Thoracic aorta (tissue), 2 donors: ENCODE measurements at places on chromosomes 11 and 22. TPM values are rescaled to one million over a fixed set of nuclear protein-coding genes. Genes with fewer than 3 reads are reported as not detected.
A peak's percentile ranks its signal among the peaks of the same experiment; 100 is the strongest.

DNA sequence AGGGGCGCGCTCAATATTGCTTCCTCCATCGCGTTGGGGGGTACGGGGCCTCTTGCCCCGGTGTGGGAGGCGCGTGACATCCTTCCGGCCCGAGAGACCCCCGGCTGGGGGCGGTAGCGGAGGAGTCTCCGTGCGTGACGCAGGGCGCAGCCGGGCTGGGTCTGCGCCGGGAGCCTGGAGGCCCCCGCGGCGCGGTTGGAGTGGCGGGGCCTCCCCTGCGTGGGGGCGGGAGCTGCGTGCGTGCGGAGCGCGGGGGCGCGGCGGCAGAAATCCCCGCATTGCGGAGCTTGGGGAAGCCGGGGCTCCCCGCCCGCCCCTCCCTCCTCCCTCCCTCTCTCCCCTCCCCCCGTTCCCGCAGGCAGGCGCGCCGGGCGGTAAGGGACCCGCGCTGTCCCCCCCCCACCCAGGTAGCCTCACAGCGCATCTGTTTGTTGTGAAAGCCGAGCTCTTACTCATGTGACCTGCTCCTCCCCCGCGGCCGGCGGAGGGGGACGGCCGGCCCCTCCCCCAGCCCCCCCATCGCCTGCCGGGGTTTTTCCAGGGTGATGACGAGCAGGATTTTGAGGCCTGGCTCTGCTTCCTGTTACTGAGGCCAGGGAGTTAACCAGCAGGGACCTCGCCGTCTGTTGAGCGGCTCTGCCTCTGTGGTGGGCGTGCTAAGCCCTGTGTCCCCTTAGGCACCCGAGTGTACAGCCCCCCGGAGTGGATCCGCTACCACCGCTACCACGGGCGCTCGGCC lies 1.6 kb downstream of the PIM3 start:
- peaks cover 26% of the 10 kb centered on the region for H3K4me1 ChIP-seq
- peak overlapping the region; percentile 93 for H3K27ac ChIP-seq
- H3K27me3 ChIP-seq, result no peaks in the 10 kb centered on the region
- H3K4me3 ChIP-seq, result peak overlapping the region; percentile 93
- DNase-seq, result peak; percentile 55
- peaks cover 21% of the 10 kb centered on the region for H3K36me3 ChIP-seq

DNA sequence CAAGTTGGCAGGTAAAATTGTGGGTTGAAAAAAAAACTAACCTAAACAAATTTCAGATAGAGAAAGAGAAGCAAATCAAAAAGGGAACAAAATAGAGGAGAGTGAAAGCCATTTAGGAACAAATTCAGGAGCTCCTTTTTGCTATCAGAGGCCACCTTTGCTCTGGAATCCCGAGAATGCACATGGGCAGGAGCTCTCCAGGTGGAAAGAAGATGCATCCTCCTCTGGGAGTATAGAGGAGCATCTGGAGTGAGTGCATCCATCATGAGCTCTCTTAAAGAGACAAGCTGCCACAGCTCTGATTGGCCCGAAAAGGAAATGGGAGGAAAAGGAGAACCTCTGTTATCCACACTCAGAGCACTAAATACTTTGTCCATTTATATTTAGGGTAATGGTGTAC lies 26.3 kb downstream of the MRGPRX1 start:
- H3K27ac ChIP-seq, result no peak overlapping the region
- H3K4me1 ChIP-seq, result no peaks in the 10 kb centered on the region

DNA sequence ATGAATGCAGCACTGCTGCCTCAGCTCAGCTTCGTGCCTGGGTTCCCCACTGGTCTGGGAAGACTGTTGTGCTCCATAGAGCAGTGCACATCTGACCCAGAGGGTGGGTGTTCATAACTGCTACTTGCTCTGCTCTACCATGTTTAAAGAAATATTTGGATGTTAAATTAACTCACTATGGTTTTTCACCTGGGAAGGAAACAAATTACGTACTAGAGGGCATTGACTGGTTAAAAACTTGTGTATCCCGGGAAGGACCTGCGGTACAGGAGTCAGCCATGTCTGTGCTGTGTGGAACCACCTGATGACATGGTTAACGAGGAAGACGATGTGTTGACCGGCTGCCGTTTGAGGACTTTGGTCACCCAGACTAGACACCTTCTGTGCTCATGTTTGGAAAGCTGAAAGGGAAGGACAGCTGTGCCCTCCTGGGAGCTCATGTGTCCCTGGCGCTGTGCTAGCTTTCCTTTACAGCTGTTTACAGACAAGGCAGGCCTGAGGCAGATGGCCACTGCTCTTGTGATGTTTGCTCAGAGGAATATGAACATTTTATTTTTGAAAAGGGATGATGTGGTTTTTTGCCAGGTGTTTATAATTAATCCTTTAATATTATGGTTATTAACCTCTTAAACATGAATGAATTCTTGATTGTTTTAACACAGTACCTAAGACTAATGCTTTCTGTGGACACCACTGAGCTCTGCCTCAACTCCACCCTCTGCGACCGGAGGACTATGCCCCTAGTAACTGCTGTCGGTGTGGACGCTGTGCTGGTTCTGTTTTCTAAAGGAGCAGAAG lies 14.3 kb upstream of the AIFM3 start:
- H3K27me3 ChIP-seq, result no peaks in the 10 kb centered on the region
- no peak for DNase-seq
- peaks cover 17% of the 10 kb centered on the region for H3K36me3 ChIP-seq
- H3K4me1 ChIP-seq, result peaks cover under 1% of the 10 kb centered on the region
- H3K27ac ChIP-seq, result no peak overlapping the region

GRCh38 chr11:72786305-72787215 lies 7.3 kb downstream of the STARD10 start:
- no peak for DNase-seq
- H3K36me3 ChIP-seq, result no peaks in the 10 kb centered on the region
- H3K27ac ChIP-seq, result no peak overlapping the region
- H3K4me3 ChIP-seq, result no peak overlapping the region
- H3K27me3 ChIP-seq, result no peaks in the 10 kb centered on the region
- H3K4me1 ChIP-seq, result peaks cover 30% of the 10 kb centered on the region

DNA sequence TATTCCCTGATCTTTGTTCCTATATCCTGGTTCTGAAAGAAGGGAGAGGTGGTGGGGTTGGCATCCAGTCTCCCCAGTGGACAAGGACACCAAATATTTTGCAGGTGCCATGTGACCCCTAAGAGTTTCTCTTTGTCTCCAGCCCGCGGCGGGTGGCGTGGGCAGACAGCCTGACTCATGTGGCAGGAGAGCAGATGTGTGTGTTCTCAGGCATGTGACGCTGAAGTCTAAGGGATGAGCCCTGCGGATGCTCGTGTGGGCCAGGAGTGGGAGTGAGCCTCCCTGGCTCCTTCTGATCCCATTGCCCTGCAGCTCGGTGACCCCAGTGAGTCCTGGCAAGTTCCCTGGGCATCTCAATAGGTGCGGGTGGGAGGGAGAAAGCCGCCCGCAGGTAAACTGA lies 94.8 kb upstream of the TBCEL start:
- no peaks in the 10 kb centered on the region for H3K36me3 ChIP-seq
- H3K27ac ChIP-seq, result no peak overlapping the region
- H3K4me3 ChIP-seq, result no peak overlapping the region
- H3K27me3 ChIP-seq, result no peaks in the 10 kb centered on the region
- no peaks in the 10 kb centered on the region for H3K4me1 ChIP-seq

DNA sequence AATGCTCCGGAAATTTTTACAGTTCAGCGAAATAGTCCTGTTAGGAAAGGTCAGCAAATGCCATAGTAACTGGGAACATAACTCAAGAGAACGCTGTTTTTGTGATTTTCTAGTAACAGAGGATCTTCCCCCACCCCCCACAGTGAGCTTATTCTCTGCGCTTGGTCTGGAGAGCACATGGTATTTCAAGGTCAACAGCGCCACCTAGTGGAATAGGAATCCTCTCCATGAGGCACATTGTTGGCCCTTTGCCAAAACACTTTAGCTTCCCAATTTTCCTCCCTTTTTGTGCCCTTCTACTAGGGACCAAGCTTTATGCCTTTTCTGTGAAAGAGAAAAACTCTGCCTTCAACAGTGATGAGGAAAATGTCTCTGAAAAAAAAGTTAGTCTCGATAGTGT lies 13.2 kb upstream of the OR4C12 start:
- no peak overlapping the region for H3K27ac ChIP-seq
- no peak overlapping the region for H3K4me3 ChIP-seq
- no peak for DNase-seq
- H3K27me3 ChIP-seq, result no peaks in the 10 kb centered on the region
- no peaks in the 10 kb centered on the region for H3K36me3 ChIP-seq

SLC29A2 gene
- total RNA-seq, result 3.0 TPM

DNA sequence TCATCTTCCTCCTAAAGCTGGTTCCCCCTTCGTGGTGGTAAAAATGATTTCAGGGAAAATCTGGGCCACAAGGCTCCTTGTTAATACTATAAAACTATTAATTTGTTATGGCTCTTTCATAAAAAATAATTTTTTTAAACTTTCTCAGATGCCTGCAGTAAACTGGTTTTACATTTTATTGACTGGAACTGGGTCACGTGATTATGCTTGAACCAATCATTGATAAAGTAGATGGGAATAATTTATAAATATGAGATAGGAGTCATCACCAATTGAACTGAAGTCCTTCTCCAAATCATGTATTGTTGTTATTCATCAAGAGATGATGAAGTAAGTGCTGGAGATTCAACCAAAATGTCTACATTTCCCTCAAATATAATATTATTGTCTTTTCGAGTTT lies 138.4 kb downstream of the SLC17A6 start:
- no peak overlapping the region for H3K4me3 ChIP-seq
- H3K27ac ChIP-seq, result no peak overlapping the region

RBMXL2 gene
- total RNA-seq, result not detected

GRCh38 chr11:115161876-115162275 lies 342.3 kb downstream of the CADM1 start:
- H3K36me3 ChIP-seq, result no peaks in the 10 kb centered on the region
- no peak overlapping the region for H3K27ac ChIP-seq
- DNase-seq, result no peak
- no peak overlapping the region for H3K4me3 ChIP-seq
- no peaks in the 10 kb centered on the region for H3K4me1 ChIP-seq

- no peaks in the 10 kb centered on the region for H3K36me3 ChIP-seq
- H3K27ac ChIP-seq, result no peak overlapping the region
- no peaks in the 10 kb centered on the region for H3K4me1 ChIP-seq
Observed at GRCh38 chr11:56898856-56899255, 89.9 kb upstream of the OR5AK2 start.

TRPM5 gene
- total RNA-seq, result not detected

GRCh38 chr22:39097098-39098020 lies at the start of gene APOBEC3H:
APOBEC3H (plus strand) TSS chr22:39097244; CDS start chr22:39100279, 3,035 bp downstream.
- no peaks in the 10 kb centered on the region for H3K27me3 ChIP-seq
- no peak within 1 kb of the TSS for H3K4me3 ChIP-seq
- no peak for DNase-seq
- H3K4me1 ChIP-seq, result no peaks in the 10 kb centered on the region
- no peak within 1 kb of the TSS for H3K27ac ChIP-seq
- H3K36me3 ChIP-seq, result no peaks in the 10 kb centered on the region

KCTD14 gene
- 5.6 TPM for total RNA-seq

- peaks cover 30% of the 10 kb centered on the region for H3K4me1 ChIP-seq
- no peaks in the 10 kb centered on the region for H3K36me3 ChIP-seq
- H3K27me3 ChIP-seq, result no peaks in the 10 kb centered on the region
- H3K27ac ChIP-seq, result peak overlapping the region; percentile 51
- DNase-seq, result no peak
Observed at GRCh38 chr11:4025967-4026324, 68.7 kb upstream of the RRM1 start.

- H3K27me3 ChIP-seq, result no peaks in the 10 kb centered on the region
- H3K4me1 ChIP-seq, result no peaks in the 10 kb centered on the region
- no peaks in the 10 kb centered on the region for H3K36me3 ChIP-seq
- H3K4me3 ChIP-seq, result no peak overlapping the region
- no peak overlapping the region for H3K27ac ChIP-seq
- no peak for DNase-seq
Observed at GRCh38 chr11:62457478-62457877, 38.6 kb downstream of the SCGB1A1 start.

KIRREL3 gene
- total RNA-seq, result not detected

GRCh38 chr22:20490941-20491307 lies 4.7 kb downstream of the KLHL22 start:
- no peak for DNase-seq
- no peak overlapping the region for H3K27ac ChIP-seq
- H3K4me3 ChIP-seq, result no peak overlapping the region
- H3K36me3 ChIP-seq, result peaks cover 4% of the 10 kb centered on the region
- H3K4me1 ChIP-seq, result peaks cover 15% of the 10 kb centered on the region

NXPE1 gene
- not detected for total RNA-seq

CYP2D6 gene
- not detected for total RNA-seq

DNA sequence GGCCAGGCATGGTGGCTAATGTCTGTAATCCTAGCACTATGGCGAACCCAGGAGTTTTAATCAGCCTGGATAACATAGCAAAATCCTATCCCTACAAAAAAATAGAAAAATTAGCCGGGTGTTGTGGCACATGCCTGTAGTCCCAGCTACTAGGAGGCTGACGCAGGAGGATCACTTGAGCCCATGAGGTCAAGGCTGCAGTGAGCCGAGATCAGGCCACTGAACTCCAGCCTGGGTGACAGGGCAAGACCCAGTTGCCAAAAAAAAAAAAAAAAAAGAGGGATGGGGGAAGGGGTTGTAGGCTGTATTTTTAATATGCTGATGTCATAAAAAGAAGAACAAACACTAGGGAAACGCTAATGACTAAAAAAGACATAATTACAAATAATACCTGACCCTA lies 12.1 kb downstream of the DDX6 start:
- no peaks in the 10 kb centered on the region for H3K27me3 ChIP-seq
- H3K27ac ChIP-seq, result no peak overlapping the region
- peaks cover 51% of the 10 kb centered on the region for H3K36me3 ChIP-seq
- H3K4me1 ChIP-seq, result peaks cover 77% of the 10 kb centered on the region

- DNase-seq, result no peak
- H3K4me3 ChIP-seq, result peak overlapping the region; percentile 88
- peak overlapping the region; percentile 94 for H3K27ac ChIP-seq
- H3K27me3 ChIP-seq, result no peaks in the 10 kb centered on the region
- peaks cover 29% of the 10 kb centered on the region for H3K4me1 ChIP-seq
Observed at GRCh38 chr22:50581950-50582492, 628 bp downstream of the CHKB start.

DNA sequence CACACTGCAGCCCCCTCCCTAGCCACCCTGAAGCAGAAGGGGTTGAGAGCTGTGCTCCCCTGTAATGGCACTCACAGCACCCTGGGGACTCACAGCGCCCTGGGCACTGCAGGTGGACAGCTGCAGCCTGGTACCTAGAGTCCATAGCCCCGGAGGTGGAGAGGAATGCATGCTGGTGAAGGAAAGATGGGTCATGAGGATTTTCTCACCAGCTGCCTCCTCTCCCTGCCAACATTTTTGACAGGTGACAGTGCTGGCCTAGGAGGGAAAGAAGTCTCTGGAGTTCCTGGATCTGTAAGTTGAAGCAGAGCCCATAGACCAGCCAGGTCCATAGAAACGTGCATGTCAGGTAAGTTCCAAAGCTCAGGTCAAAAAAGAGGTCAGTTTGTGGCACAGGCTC lies 330.5 kb downstream of the TENM4 start:
- no peaks in the 10 kb centered on the region for H3K36me3 ChIP-seq
- H3K27ac ChIP-seq, result no peak overlapping the region
- no peaks in the 10 kb centered on the region for H3K4me1 ChIP-seq
- H3K27me3 ChIP-seq, result no peaks in the 10 kb centered on the region
- no peak for DNase-seq

- H3K4me3 ChIP-seq, result no peak overlapping the region
- H3K27me3 ChIP-seq, result no peaks in the 10 kb centered on the region
- H3K27ac ChIP-seq, result no peak overlapping the region
- H3K4me1 ChIP-seq, result no peaks in the 10 kb centered on the region
Observed at GRCh38 chr11:19164230-19164855, 37.4 kb downstream of the CSRP3 start.

KIF18A gene
- 0.28 TPM for total RNA-seq
